ENCODE measurements at places on chromosomes 12 and 14.
A peak's percentile ranks its signal among the peaks of the same experiment; 100 is the strongest.

DNA sequence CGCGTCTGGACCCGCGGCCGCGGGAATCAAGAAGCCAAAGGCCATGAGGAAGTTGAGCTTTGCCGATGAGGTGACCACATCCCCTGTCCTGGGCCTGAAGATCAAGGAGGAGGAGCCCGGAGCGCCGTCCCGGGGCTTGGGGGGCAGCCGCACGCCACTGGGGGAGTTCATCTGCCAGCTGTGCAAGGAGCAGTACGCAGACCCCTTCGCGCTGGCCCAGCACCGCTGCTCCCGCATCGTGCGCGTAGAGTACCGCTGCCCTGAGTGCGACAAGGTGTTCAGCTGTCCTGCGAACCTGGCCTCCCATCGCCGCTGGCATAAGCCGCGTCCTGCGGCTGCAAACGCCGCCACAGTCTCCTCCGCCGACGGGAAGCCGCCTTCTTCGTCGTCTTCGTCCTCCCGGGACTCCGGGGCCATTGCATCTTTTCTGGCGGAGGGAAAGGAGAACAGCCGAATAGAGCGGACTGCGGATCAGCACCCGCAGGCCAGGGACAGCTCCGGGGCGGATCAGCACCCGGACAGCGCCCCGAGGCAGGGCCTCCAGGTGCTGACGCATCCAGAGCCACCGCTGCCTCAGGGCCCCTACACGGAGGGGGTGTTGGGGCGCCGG, 1.0 kb downstream of the INSM2 start:
- DNase-seq, result peak; percentile 43

- no peak for DNase-seq
Observed at GRCh38 chr12:114393569-114393968, 12.4 kb downstream of the TBX5 start.

GRCh38 chr12:110317911-110318310, 36.9 kb downstream of the ATP2A2 start:
- DNase-seq, result no peak

DNA sequence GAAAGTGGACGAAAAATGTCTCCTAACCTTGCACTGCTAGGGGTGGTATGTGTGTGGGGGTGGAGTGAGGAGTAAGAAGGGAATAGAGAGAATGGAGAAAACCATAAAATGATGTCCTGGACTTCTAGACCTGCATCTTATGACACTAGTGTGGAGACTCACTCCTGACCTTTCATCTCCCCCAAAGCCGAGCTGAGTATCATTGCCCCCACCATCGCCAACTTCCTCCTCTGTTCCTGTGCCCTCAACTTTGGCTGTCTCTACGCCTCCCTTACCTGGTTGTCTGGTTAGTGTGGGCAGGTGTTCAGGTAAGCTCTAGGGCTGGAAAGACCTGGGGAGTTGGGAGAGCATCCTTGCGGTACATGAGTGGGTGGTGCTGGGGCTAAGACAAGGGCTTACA, 4.5 kb upstream of the KLHL33 start:
- DNase-seq, result no peak

- DNase-seq, result peak; percentile 34
Observed at GRCh38 chr12:51025338-51025835, 797 bp downstream of the SLC11A2 start.

DNA sequence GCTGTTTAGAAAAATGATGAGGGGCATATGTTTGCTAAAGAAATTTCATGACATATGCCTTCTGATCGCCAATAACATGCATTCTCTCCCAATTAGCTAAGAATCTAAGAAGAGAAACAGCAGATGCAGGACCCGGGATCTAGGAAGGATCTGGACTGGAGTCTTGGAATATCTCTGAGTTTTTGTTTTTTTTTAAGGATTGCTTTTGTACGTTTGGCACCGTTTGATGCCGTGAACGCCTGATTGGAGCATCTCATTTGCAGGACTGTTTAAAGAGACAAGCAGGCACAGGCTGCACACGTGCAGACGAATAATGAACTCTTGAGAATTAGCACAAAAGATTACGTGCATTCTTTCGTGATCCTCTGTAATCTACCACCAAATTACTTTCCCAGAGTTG, 13.6 kb downstream of the EML1 start:
- no peak for DNase-seq

- DNase-seq, result peak; percentile 53
Observed at GRCh38 chr12:630656-631632, 32.3 kb downstream of the NINJ2 start.

- peak; percentile 62 for DNase-seq
Observed at GRCh38 chr12:31714406-31715271, 14.2 kb downstream of the AMN1 start.

DNA sequence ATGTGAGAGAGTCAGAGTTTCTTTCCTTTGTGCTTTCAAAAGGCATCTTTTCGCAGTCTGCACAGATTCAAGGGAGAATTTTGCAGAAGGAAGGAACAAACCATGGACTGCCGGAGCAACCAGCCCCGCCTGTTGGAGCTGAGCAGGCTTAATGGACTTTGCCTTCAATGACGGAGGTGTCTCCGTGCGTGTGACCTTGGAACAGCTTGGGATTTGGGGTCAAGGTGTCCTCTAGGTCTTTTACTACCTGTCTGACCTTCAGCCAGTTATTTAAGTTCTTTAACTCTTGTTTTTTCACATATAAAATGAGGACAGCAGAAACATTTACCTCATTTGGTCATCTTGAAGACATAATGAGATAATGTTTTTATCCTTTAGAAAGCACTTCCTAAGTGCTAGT, 4.1 kb downstream of the FGF23 start:
- no peak for DNase-seq

DNA sequence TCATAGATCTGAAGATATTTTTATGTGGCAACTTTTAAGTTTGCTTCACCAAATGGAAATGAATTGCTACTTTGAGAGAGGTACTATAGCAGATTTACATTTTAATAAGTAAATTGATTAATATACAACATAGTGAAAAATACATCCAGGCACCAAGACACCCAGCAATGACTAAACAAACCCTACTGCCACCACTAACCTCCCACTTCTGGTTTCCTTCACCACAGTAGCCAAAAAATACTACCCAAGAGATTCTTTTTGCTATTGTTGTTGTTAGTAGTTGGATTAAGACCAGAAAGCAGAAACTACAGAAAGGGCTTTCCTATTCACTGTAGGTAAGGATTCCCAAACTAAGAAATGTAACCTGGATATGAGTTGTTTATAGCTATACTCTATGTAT, 54.1 kb downstream of the COCH start:
- no peak for DNase-seq

- DNase-seq, result no peak
Observed at GRCh38 chr12:72010356-72010755, 71.7 kb downstream of the TPH2 start.

DNA sequence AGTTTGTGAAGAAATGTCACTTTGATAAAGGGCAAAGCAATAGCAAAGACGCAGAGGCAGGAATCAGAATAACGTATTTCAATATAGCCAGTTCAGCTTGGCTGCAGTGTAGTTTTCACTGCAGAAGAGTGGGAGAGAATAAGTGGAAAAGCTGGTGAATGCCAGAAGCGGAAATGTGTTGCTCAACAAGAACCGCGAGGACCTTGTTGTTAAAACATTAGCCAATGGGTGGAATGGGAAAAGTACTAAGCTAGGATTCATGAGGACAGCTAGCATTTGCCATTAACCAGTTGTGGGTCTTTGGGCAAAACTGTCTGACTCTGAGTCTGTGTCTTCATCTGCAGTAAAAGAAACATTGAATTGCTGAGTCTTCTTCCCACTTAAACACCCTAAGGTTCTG, 292.9 kb upstream of the GRIP1 start:
- DNase-seq, result no peak

GRCh38 chr12:5000658-5001385, 42.9 kb upstream of the KCNA5 start:
- DNase-seq, result no peak

GRCh38 chr12:109873653-109874052, 6.7 kb downstream of the GLTP start:
- no peak for DNase-seq

DNA sequence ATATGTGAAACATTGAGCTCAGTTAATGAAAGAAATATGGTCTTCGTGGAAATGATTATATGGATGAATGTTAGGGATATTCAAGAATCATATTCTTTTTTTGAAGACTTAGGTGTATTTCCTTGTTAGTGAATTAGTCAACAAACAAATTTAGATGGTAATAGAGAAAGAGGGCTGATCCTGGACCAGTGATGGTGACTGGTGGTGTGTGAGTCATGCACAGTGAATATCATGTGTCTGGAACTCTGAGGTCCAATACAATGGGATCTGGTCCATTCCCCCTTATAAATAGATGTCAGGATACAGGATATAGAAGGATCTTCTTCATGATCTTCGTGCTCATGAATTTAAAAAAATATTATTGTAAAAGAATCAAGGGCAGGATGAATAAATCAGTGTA, 64.4 kb upstream of the RTL1 start:
- DNase-seq, result no peak

- DNase-seq, result no peak
Observed at GRCh38 chr12:87439990-87440827, 589.0 kb downstream of the C12orf50 start.

DNA sequence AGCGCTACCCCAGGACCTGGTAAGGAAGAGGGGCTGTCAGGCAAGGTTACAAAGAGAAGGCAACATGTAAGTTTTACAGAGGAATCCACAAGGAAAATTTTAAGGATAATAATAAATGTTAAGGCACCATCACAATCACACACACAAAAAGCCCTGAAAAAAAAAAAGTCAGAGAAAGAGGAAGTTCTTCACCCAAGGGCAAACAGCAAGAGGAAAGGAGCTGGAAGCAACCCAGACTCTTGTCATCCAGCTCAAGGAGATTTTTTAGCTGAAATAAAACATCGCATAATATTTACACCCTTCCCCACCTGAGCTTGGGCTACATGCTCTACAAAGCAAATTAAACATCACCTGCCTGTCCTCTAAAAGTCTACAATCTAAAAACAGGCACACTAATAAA, 9.5 kb downstream of the SPTB start:
- DNase-seq, result peak; percentile 25

- no peak for DNase-seq
Observed at GRCh38 chr12:70774055-70774454, 136.8 kb upstream of the PTPRB start.

DNA sequence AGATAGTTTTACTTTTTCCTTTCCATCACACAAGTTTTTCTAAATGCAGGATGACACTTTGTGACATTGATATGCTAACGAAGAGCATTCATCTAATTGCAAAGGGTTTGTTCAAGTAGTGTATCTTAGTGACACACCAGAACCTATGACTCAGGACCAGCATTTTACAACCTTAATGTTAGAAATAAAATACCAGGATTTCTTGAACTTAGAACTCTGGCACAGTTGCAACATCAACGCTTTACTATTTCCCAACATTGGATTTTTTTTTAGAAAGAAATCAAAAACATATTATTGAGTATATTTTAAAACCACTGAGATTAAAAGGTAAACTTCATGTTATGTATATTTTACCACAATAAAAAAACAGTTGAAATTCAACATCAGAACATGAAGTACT, 17.9 kb upstream of the PLEKHG6 start:
- no peak for DNase-seq

GRCh38 chr12:2165927-2166326, 113.1 kb downstream of the CACNA1C start:
- DNase-seq, result no peak

Measured in KG1 (cell line).